ENCODE measurements at places on chromosomes 16 and 17.

DNA sequence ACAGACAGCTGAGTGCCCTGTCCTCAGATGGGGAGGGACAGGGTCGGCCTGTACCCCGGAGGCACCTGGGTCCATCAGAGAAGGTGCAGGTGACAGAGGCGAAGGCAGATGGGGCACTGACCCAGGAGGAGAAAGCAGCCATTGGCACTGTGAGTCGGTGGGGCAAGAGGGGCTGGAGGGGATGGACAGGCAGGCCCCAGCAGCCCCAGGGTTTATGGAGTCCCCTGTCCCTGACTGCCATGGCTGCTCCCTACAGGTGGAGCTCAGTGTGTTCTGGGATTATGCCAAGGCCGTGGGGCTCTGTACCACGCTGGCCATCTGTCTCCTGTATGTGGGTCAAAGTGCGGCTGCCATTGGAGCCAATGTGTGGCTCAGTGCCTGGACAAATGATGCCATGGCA, 32.1 kb downstream of the ANKRD40 start:
- no peak for ATAC-seq

DNA sequence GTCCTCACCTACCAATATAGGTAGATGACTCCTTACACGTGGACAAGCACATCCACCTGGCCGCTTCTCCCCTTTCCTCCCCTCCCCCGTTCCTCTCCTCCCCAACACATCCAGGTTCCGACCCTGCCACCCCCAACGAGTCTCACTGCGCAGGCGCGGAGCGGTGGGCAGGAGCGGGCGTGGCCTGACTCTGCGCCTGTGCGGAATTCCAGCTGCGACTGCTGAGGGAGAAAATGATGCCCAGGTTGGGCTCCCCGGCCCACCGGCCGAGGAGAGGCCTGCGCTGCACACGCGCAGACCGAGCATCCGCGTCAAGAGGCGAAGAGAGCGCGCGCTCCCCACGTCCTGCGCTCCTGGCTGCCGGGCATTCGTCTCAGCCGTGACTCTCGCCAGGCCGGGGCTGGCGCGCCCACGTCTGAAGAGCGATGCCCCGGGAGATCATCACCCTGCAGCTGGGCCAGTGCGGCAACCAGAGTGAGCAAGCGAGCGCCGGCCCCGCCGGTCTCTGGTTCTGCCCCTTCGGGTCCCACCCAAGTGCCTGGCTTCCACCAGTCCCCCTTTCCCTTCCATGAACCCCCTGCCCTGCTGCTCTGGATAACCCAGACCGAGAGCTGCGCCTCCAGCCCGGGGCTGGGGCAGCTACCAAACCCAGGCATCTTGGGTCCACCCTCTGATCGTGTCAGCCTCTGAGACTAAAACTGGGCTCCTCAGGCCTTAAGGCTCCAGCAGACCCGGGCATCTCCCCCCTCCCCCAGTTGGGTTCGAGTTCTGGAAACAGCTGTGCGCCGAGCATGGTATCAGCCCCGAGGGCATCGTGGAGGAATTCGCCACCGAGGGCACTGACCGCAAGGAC, at the start of gene TUBG2:
TSS of gene TUBG2 (plus strand) at position 206 of the 853 bp plus-strand sequence. CDS start at position 426, 220 bp downstream.
- ATAC-seq, result peak; percentile 91

GRCh38 chr16:20326321-20326720, 992 bp downstream of the GP2 start:
- ATAC-seq, result no peak

- no peak for ATAC-seq
Observed at GRCh38 chr16:75462806-75463205, 1.7 kb downstream of the TMEM170A start.

GRCh38 chr17:78031435-78031834, 72.9 kb downstream of the TNRC6C start:
- ATAC-seq, result no peak

GRCh38 chr17:77645072-77646045, 313.1 kb upstream of the TNRC6C start:
- peak; percentile 21 for ATAC-seq

- no peak for ATAC-seq
Observed at GRCh38 chr17:6196355-6196754, 126.2 kb downstream of the WSCD1 start.

- no peak for ATAC-seq
Observed at GRCh38 chr17:43410557-43411368, 12.0 kb downstream of the ARL4D start.

GRCh38 chr16:47904691-47905090, 251.1 kb downstream of the ABCC12 start:
- ATAC-seq, result no peak

DNA sequence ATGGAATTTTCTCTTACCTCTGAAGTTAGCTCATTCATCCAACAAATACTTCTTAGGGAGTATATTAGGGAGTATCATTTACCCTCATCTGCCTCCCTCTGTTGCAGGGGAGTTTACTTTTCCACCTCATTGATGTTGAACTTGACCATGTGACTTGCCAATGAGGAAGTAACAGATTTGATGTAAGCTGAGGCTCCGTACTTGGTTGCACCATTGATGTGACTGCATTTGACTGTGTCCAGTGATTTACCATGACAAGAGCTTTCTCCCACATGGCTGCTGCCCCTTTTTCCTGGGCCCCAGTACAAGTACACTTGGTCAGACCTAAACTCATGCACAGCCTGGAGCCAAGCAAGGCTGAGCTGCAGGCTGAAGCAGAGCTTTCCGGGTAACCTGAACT, 81.6 kb upstream of the HS3ST2 start:
- no peak for ATAC-seq

GRCh38 chr16:54191592-54191991, 95.0 kb downstream of the IRX3 start:
- no peak for ATAC-seq

GRCh38 chr17:68127914-68128313, 92.4 kb downstream of the KPNA2 start:
- ATAC-seq, result no peak

DNA sequence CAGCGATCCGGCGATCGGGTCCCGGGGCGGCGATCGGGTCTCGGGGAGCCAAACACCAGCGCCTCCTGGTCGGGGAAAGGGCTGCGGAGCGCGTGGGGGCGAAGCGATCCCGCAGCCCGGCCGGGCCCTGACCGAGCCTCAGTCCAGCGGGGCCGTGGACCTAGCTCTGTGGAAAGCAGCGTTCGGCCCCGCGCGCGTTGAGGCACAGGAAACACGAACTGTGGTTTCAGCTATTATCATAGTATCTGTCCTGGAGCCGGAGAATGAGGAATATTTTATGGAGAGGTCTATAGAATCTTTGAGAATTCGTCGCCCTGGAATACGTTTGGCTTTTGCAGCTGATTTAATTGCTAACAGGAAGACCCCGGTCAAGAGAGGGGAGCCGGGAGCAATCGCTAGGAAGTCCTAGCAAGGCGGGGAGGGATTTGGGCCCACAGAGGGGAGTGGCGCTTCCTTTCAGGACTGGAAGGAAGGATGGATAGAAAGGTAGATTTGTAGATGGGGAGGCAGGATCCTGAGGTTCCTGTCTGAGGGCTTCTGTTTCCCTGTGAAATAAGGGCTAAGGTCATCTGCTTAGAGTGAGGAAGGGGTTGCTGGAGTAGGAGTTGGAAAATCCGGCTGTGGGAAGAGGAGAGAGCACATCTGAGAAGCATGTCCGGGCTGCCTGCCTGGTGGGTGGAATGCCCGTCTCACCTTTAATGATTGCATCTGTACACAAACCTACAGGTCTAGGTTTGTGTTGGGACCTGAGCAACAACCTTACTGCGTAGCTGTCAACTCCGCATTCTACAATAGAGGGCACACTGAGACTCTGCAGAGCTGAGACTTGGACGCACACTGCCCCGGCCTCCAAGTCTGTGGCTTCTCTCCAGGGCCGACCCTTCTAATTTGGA, 770 bp downstream of the CCNF start:
- peak; percentile 48 for ATAC-seq

DNA sequence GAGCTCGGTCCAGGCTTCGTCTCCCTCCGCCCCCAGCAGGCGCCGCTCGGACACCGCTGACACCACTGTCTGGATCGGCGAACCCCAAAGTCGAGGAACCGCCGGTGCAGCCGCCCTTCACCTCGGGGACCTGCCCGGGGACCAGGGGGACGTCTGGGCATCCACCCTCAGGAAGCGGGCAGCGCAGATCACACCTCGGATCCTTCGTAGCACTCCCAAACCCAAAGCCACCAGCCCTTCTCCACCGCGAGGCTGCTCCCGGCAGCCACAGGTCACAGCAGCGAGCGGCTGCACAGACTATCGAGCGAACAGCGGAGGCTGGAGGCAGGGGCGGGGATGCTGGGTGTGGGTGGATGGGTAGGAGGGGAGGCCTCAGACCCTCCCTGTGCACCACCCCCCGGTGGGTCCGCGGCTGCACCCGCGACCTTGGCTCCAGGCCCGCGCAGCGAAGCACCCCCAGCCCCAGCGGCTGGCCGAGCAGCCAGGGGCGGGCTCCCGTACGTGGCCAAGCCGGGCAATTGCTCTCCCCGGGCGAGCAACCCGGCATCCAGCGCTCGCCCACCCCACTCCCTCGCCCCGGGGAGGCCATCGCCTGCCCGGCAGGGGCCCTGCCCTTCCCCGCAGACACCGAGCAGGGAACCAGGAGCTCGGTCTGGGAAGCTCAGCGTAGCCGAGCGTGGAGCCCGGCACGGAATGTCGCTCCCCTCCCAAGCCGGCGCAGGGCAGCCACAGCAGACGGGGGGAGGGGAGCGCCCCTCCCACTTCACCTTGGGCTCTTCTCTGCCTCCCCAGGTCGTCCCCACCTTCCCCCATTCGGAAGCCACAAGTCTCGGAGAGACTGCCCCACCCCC, 1.0 kb downstream of the SDK2 start:
- ATAC-seq, result peak; percentile 69

DNA sequence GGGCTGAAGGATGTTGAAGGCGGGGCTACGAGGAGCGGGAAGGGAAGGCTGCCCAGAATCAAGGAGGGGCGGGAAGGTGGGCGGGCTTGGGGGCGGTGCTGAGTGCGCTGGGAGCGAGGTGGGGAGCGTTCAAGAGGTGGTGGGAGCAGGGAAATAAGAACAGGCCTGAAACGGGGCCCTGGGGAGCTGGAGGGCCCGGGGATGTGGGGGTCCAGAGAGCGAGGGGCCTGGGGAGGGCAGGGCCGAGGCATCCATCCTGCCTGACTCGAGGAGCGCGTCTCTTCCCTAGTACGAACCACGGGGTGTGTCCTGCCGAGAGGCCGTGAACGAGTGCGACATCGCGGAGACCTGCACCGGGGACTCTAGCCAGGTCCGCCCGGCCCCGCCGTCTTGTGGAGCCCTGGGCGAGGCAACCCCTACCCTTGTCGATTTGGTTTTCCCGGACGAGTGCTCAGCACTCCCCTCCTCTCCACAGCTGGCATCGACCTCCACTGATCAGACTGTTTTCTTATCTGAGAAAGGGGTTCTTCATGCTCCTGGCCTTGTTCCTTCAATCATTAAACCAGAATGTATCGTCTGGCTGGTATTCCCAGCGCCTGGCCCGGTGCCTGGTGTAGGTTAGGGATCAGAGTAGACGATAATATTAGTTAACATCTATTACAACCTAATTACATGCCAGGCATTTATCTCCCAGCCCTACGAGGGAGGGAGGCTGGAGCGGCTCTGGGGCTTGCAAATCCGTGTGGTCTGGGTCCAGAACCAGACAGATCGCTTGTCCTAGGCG, 17.2 kb downstream of the ADAM11 start:
- peak; percentile 35 for ATAC-seq

- ATAC-seq, result no peak
Observed at GRCh38 chr16:89343501-89344457, 126.3 kb downstream of the ZNF778 start.

- ATAC-seq, result peak; percentile 82
Observed at GRCh38 chr17:20173091-20173490, 163.9 kb downstream of the SPECC1 start.

DNA sequence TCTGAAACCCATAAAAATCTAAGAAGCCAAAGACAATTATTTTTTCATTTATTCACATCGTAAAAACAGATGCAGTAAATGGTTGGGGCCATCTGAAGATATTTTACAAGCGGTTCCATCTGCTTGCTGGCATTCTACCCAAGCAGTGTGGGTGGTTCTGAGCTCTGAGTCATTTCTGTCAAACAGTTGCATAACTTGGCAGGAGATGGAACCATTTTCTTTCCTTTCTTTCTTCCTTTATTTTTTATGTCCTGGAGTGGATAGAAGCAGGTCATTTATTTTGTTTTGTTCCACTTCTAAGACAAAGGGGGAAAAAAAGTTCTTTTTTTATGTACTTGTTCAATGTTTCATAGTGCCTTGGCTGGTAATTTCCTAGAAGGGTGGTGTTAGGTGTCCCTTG, 1151.9 kb upstream of the GOT2 start:
- no peak for ATAC-seq

DNA sequence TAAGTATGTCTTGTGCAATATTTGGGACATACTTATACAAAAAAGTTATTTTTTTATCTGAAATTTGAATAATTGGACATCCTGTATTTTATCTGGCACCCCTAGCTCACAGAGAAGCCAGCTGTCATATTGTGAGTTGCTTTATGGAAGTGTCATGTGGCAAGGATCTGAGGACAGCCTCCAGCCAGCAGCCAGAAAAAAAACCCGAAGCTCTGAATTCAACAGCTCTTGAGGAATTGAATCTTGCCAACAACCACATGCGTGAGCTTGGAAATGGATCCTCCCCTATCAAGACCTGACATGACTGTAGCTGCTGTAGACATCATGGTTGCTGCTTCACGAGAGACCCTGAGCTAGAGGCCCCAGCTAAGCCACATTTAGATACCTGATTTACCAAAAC, 187.2 kb upstream of the SHISA6 start:
- no peak for ATAC-seq

DNA sequence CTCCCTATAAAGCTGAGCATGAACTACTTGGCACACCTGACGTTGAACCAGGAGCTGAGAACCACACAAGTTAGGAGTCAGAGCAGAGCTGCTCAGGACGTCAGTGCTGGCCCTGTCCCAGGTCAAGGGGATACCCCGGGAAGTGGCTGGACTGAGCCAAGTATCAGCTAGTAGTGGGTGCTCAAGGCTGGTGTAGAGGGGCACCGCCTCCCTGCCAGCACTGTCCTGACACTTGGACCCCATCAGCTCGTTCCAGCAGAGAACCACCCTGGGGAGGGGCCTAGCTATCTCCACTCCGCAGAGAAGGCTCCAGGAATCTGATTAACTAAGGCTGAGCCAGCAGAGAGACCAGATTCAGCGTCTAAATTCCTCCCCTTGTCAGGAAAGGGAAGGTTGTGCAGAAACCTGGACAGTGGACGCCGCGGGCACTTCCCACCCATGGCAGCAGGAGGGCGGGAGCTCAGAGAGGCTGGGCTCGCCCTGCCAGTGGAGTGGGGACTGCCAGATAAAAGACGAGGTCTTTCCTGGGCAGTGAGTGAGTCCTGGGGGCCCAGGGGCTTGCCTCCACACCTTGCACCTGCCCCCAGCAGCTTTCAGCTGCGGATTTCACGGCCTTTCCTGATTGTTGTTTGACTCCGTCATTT, 21.0 kb downstream of the C16orf90 start:
- ATAC-seq, result no peak
